Activated CD8-positive, alpha-beta memory T cell treated with anti-CD3 and anti-CD28 coated beads for 4 hours (primary cell): ENCODE measurements at places on chromosomes 6 and 20.

DNA sequence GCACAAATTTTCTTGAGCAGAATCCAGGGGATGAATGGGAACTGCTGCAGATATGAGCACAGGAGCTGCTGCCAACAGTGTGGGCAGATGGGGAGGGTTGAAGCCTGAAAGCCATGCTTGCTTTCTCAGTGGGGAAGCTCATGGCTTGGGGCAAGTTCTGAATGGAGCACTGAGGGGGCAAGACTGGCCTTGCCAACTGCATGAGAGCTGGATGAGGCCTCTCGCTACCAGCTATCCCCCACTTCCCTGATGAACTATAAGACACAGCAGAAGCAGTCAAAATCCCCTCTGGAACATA, 28.3 kb downstream of the TREM1 start:
- no peak for DNase-seq

GRCh38 chr6:35489995-35490791, 6.7 kb downstream of the TEAD3 start:
- DNase-seq, result no peak

- DNase-seq, result no peak
These were observed 5.9 kb downstream of the TMEM239 start for GRCh38 chr20:2822073-2822472.

DNA sequence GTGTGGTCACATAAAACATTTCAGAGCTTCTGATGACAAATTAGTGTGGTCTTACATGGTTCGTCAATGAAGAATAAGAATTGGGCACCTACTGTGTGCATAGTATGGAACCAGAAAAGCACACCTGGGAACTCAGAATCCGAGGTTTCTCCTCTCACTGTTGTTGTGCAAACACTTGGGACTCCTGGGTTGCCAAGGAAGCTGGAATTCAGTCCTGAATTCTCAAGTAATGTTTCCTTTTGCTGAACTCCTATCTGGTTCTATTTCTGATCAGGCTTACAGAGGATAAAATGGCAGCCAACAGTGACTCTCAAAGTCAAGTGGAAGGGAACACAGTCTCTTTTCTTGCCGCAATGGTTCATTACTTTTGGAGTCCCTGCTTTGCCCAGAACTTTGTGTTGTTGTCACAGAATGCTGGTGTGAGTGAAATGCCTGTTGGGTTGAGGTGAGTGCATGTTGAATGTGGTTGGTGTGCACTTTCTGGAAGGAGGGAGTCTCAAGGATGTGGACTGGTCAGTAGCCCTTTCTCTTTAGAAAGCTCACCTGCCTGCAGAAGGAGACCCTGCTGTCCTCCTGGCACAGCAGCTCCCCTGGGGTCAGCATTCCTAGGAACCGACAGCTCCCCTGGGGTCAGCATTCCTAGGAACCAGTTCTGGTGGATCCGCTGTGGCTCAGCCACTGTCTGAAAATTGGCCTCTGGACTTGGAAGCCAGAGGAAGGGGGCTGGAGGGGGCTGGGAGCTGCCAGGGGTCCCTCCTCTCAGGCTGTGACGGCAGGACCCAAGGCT, 1.4 kb downstream of the UNC93A start:
- no peak for DNase-seq

GRCh38 chr6:87522686-87523085, 49.9 kb downstream of the SLC35A1 start:
- DNase-seq, result no peak

DNA sequence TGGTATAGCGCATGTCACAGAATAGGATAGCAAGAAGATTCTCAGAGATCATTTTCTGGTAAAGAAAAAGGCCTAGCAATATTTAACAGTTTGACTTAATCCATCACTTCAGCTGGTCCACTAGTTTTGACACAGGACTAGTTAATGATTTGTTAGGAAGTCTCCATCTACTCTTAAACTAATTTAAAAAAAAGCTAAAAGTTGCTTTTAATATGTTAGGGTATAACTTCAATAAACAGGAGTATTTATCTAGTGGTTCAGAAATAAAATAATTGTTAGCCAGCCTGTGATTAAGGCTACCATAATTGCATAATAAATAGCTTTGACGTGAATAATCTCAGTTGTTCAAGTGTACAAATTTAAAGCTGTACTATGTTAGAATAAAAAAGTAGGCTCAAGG, 195.6 kb downstream of the FUT9 start:
- no peak for DNase-seq

- no peak for DNase-seq
These were observed 157.9 kb downstream of the LY86 start for GRCh38 chr6:6746333-6746969.

- DNase-seq, result no peak
These were observed 15.5 kb upstream of the NNAT start for GRCh38 chr20:37505263-37506151.

- DNase-seq, result no peak
These were observed 89.2 kb upstream of the STMND1 start for GRCh38 chr6:17012421-17013225.

DNA sequence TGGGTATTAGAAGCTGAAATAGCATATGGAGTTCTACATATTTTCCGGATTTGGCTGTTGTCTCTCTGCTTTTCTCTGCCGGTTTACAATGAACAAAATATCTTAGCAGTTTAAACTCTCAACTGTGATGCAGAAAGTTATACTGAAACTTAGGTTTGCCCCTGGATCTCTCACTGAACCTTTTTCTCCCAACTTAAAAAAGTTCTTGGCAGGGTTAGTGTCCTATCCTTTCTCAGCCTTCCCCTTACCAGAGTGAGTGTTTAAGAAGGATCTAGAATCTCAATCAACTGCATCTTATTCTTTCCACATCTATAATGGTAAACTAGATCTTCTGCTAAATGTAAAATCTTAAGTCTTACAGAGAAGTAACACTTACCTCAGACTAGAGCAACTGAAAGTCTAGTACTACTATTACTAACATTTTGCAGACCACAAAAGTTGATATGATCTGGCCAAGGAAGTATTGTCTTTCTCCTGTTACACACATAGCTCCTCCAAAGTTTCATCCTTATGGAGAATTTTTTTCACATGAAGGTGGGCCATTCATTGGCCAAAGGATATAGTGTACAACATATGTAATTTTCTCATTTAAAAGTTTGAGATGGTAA, 392.3 kb upstream of the RUNX2 start:
- DNase-seq, result no peak

DNA sequence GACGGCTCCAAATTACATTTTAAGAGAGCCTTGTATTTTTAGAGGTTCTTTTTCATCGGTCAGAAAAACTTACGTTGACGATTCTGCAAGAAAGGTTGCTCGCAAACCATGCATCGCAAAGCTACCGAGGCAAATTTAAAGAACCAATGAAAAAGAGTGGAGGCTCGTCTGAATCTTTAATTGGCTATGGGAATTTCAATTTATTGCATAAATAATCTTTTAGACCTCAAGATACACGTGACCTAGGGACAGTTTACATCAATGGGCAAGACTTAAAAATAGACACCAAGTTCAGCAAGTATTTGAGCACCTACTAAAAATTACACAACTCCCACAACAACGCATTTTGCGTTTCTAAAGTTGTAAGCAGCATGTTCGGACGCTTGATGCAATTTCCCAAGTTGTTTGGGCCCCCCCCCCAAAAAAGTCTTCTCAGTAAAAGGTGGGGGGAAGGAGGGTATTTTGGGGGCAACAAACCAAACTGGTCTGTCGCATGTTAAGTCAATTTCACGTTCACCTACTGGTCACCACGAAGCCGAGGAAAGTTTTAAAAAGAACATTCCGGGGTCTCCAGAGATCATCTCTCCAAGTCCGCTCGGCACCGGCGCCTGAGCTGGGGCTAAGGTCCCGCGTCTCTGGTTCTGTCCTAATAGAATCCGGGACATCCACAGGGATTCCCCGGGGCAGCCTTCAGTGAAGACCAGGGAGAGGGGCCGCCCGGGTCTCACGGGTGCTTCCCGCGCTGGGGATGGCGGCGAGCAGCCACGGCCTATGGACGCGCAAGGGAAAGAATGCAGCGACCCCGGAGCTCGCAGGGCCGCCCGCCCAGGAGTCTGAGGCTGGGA, 851 bp downstream of the SNX5 start:
- no peak for DNase-seq

DNA sequence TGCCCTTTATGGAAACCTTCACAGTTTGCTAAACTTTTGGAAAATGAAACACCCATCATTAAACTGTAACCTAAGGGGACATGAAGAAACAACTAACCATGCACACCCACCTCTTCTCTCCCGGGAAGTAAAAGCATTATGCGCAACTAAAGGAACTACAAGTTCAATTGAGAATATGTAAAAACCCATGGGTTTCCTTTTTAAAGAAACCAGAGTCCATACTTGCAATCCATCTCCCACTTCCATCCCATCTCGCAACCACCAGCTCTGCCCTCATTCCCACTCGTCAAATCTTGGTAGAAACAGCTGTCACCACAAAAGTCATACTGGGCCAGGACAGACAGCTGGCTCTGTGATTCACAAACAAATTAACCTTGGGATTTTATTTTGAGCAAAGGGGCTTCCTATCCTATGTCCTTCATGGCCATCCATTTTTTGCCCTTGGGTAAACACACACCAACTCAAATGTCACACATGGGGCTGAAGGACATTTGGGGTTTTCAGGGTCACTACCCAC, 81.5 kb downstream of the HAO1 start:
- DNase-seq, result no peak

GRCh38 chr6:170139531-170139930, 151.3 kb downstream of the DLL1 start:
- DNase-seq, result no peak

- DNase-seq, result no peak
These were observed 33.1 kb downstream of the ATP9A start for GRCh38 chr20:51734876-51735720.

DNA sequence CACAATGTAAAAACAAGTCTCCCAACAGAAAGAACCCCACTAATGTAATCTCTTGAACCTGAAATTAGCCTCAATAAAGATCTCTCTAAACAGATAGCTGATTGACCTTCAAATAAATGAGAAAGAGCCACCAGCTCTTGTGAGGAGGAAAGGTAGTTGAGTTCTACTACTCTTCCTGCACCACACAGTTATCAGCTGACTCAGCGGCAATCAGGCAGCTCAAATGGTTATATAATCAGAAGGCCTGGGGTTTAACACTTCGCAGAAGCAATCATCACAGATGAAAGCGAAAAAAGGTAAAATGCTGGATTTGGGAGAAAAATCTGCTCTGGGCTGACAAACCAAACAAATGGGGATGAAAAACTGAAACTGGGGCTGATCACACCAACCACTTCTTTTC, 91.8 kb downstream of the CHD6 start:
- DNase-seq, result no peak

GRCh38 chr6:135188718-135189117, 7.6 kb downstream of the MYB start:
- no peak for DNase-seq

DNA sequence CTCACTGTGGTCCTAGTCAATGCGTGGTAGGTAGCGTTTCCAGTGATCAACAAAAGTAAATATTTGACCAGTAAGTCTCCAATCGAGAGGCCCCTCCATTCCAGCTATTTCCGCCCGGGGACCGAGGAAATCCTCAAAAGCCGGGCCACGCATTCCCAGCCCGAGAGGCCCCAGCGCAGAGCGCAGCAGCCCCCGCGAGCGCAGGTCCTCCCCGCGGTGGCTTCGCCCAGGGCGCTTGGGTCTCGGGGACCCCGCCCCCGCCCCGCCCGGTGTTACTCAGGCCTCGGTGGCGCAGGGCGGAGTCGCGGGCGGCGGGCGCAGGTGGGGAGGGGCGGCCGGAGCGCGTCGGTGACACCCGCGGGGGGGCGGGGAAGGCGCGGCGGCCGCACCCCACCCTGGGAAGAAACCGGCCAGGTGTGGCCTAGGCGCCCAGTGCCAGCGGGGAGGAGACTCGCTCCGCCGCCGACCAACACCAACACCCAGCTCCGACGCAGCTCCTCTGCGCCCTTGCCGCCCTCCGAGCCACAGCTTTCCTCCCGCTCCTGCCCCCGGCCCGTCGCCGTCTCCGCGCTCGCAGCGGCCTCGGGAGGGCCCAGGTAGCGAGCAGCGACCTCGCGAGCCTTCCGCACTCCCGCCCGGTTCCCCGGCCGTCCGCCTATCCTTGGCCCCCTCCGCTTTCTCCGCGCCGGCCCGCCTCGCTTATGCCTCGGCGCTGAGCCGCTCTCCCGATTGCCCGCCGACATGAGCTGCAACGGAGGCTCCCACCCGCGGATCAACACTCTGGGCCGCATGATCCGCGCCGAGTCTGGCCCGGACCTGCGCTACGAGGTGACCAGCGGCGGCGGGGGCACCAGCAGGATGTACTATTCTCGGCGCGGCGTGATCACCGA, at the start of gene DSP:
TSS of gene DSP (plus strand) at position 497 of the 890 bp plus-strand sequence. CDS start at position 742, 245 bp downstream.
- DNase-seq, result no peak

GRCh38 chr6:163320804-163321203, 93.7 kb upstream of the QKI start:
- no peak for DNase-seq

GRCh38 chr6:158960026-158960425, 40.0 kb downstream of the RSPH3 start:
- no peak for DNase-seq

GRCh38 chr6:45816674-45817297, 198.9 kb downstream of the CLIC5 start:
- DNase-seq, result no peak

DNA sequence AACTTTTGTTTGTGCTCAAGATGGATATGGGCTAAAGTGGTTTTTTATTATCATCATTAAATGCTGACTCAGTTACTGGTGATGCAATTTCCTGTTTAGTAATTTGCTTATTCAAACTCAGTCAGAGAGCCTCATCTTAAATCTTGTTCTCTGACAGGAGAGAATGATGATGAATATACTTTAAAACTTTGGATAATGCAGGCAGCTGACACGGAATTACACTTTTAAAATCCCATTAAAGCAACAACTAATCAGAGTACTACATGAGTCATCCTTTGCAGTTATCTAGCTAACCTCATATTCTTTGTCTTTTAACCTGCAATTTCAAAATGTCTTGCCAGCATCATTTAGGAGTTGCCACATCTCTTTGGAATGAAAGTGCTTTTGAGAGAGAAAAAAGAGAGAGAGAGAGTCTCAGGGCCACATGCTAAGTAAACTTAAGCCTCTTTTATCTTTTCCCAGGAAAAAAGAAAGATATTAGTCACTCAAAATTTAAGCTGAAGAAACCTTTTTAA, 9.2 kb upstream of the C6orf141 start:
- no peak for DNase-seq

GRCh38 chr6:15410752-15411151, 164.9 kb downstream of the JARID2 start:
- DNase-seq, result no peak
